ENCODE measurements at places on chromosomes 3 and 15.

GRCh38 chr3:16802389-16802788 is 82.4 kb upstream of the PLCL2 start:
- no peak for DNase-seq

GRCh38 chr3:4983739-4984510 is 4.7 kb downstream of the BHLHE40 start:
- DNase-seq: peak; percentile 36

DNA sequence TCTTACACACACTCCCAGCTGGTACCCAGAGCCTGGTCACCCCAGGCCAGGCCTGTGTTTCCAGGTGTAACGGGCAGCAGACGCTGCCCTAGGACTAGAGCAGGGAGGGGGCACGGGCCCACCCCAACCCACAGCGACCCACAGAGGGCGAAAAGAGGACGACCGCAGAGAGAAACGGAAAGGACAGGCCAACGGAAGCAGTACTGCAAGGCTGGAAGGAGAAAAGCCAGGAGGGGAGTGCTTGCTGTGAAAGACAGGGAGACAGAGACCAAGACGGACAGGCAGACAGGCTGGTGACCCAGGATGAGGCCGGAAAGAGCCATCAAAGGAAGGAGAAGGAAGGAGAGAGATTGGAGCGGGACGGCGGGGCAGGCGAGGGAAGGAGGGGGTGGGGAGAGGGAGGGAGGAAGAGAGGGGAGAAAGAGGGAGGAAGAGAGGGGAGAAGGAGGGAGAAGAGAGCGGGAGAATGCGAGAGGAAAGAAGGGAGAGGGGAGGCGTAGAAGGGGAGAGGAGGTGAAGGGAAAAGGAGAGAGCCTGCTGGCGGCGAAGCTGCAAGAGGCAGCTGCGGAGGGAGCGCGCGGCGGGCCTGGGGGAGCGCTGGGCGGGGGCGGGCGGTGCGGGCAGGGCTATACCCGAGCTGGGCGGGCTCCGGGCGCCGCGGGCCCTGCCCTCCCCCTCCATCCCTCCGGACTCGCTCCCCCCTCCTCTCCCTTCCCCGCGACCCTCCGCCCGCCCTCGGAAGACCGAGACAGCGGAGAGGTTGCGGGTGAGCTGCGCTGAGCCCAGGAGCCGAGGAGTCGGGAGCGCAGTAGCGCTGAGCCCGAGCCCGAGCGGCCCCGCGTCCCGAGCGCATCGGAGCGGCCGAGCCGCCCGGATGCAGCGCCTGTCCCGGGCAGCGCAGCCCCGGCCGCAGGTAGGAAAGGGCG is at the start of gene SLC6A1:
Gene SLC6A1, plus strand, starts transcription at position 732 of the 926 bp plus-strand sequence. CDS start 24,464 bp downstream, outside the sequence.
- DNase-seq: no peak

DNA sequence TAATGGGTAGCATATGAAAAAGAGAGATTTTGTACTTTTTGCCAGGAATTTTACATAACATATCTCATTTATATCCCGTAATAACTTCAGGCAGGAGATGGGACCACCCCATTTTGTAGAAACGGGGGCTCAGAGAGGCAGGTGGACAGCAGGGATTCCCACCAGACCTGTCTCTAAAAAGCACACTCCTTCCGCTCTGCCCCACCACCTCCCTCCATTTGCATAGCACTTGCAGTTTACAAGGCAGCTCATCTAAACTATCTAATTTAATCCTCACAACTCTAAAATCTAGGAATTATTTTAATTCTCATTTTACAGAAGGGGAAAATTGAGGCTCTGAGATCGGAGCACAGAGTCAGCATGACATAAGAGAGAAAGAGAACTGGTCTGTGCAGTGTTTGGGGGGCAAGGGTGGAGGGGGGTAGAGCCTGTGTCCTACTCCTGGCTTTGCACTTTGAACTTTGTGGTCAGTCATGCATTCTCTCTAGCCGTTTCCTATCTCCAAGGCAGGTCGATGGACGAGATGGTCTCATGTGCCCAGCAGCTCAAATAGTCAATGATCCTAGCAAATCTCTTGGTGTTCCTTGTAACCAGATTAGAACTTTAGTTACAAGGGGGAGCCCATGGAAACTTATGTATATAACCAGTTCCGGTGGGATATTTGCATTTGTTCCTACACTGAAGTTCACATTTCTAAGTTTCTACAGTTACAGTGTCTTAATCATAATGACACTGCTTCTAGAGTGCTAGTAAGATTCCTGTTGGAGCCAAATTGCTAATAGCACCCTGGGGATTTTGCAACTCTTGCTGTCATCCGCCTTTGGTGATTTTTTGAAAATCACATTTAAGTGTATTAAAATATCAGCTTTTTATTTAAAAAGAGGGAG is 18.6 kb downstream of the CRYGS start:
- DNase-seq: no peak

DNA sequence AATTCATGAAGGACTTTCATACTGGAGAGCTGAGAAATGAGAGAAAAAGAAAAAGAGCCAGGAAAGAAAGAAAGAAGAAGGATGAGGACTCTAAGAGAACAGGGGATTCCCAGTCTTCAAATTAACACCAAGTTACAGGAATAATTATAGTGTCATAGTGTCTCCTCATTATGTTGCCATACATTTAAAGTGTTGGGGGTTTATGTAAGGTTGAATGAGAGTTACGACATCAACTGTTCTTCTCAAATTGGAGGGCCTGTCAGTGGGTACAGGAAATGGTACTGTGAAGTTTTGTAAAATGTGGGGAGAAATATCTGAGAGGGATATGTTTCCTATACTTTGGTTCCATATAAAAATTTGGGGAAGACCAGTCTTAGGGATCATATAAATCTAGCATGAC is 12.3 kb upstream of the CD200 start:
- no peak for DNase-seq

GRCh38 chr15:50624616-50625168 is 61.9 kb downstream of the TRPM7 start:
- no peak for DNase-seq

DNA sequence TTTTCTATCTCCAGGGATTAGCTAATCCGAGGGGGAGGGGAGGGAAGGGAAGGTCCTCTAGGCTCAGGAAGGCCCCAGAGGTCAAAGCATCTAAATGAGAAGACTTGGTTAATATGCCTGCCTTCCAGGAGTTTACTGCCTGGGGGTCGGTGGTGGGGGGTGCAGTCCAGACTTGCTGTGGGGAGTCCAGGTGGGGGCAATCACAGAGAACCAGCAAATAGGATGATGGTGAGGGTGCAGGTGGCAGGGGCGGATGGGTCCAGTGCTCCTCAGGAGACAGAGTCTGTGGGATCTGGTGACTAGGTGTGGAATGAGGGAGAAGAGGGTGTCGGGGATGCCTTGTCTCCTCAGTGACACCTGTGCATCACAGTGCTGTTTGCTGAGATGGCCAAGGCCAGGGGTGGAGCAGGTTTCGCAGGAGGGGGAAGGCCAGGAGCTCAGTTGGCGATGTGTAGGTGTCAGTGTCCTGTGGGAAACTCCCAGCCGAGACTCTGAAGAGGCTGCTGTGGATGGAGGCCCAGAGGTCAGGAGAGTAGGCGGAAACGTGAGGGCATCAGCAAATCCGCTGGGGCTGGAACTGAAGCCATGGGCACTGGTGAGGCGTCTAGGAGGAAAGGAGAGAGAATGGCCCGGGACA is 8.1 kb downstream of the CFAP100 start:
- no peak for DNase-seq

DNA sequence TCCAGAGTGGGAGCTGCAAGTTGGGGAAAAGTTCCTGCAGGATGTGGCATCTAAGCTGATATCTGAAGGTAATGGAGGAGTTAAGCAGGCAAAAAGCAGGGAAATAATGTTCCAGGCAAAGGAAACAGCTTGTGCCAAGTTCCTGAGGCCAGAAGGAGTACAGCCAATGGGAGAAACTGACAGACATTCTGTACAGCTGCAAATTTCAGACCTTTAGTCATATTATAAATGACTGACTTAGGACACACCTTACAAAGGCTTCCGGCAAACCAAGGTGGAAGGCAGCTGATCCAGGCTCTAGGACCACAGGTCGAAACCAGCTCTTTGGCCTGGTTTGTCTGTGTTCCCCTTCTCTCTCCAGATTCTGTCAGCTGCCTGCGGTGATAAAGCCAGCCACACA is 9.3 kb downstream of the WWTR1 start:
- no peak for DNase-seq

GRCh38 chr3:99128725-99129505 is 227.4 kb upstream of the DCBLD2 start:
- no peak for DNase-seq

- DNase-seq: no peak
Observed at GRCh38 chr15:65903296-65904073, 34.2 kb downstream of the RAB11A start.

DNA sequence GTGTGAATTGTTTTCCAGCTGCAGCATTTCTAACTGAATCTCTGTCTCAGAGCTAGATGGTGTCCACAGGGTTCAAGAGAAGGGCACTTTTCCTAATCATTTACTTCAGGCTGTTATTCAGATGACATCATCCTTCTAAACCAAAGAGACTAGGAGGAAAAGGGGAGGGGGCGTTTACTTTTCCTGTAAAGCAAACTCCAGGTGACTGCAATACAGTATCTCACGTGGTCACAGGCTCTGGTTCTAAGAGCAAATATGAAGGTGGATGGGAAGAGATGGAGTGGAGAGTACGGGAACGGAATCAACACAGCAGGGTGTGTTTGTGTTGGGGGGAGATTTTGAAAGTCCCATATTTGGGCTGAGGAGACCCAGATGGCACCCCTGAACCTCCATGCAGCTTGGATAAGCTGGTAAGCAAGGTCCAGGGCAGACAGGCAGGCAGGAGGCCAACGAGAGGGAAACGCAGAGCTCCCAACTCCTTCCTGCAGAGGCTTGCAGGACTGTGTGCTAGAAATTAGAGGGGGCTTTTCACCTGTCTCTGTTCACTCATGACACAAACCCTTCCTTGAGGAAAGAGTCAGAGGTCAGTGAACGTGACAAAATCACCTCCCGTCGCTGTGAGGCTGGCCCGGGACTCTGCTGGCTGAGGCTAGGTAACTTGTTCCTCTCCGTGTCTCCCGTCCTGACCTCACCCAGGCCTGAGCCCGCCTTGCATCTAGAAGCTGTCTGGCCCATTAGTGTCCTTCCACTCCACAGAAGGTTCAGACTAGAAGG is 151.2 kb downstream of the OPA1 start:
- no peak for DNase-seq

- DNase-seq: no peak
Observed at GRCh38 chr15:73146419-73146818, 94.2 kb downstream of the NEO1 start.

DNA sequence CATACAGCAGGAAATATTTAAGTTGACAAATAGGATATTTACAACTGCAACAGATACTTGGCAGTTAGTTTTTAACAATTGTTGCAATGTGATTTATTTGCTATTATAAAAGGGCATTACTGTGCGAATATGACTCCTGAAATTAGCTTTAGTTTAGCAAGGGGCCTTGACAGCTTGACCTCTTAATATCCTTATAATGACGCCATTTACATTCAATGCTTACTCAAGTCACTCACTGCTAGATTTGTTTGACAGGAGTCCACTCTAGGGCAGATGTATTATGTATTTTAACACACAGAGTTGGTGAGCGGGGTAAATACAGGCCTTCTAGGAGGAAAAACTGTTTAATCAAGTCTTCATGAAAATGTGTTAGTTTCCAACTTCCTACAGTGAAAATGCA is 58.1 kb upstream of the C15orf61 start:
- DNase-seq: no peak

GRCh38 chr3:36476286-36476942 is 96.1 kb downstream of the STAC start:
- no peak for DNase-seq

DNA sequence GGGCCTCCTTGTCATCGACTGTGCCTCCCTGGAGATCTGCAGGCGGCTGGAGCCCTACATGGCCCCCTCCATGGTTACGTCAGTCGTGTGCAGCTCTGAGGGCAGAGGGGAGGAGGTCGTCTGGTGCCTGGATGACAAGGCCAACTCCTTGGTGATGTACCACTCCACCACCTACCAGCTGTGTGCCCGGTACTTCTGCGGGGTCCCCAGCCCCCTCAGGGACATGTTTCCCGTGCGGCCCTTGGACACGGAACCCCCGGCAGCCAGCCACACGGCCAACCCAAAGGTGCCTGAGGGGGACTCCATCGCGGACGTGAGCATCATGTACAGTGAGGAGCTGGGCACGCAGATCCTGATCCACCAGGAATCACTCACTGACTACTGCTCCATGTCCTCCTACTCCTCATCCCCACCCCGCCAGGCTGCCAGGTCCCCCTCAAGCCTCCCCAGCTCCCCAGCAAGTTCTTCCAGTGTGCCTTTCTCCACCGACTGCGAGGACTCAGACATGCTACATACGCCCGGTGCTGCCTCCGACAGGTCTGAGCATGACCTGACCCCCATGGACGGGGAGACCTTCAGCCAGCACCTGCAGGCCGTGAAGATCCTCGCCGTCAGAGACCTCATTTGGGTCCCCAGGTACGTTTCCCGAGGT is 146.5 kb downstream of the LRRK1 start:
- no peak for DNase-seq

DNA sequence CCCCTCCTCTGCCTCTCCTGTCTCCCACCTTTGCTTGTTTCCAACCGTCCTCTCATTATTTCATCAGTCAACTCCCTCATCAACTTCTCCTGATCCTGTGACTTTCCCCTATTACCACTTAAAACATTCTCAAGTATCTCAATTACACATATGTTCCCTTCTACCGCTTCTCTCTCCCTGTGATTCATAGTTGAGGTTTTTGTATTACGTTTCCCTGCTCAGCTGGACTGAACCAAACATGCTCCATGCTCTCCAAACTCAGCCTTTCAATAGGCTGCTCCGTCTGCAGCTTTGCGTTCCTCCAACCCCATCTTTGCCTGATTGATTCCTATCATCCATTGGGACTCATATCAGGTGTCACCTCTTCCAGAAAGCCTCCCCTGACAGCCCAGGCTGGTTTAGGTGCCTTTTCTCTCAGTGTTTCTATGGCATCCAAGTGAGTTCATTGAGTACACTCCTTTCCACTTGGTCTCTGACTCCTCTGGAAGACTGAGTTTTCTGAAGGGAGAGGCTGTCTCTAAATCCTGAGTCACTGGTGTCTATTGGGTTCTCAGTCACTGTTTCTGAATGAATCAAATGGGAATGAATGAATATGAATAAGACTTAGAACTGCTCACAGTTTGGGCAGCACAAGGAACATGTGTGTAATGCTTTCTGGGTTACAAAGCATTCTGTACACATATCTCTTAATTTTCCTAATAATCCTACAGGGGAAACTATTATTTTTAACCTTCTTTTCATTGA is 56.4 kb downstream of the PLD1 start:
- no peak for DNase-seq

GRCh38 chr15:86935841-86936240 is 856.2 kb downstream of the AGBL1 start:
- DNase-seq: no peak

- no peak for DNase-seq
Observed at GRCh38 chr3:169389211-169389924, 274.1 kb downstream of the MECOM start.

GRCh38 chr3:114333923-114334240 is 40.1 kb downstream of the TIGIT start:
- DNase-seq: no peak

- DNase-seq: no peak
Observed at GRCh38 chr3:110615454-110615853, 456.2 kb upstream of the NECTIN3 start.

GRCh38 chr3:159634483-159634882 is 354.2 kb upstream of the IL12A start:
- no peak for DNase-seq

GRCh38 chr15:73225358-73226015 is 143.3 kb downstream of the HCN4 start:
- DNase-seq: no peak

- DNase-seq: no peak
Observed at GRCh38 chr3:100008081-100008698, 106.1 kb downstream of the FILIP1L start.

- no peak for DNase-seq
Observed at GRCh38 chr3:147915057-147915456, 505.9 kb downstream of the ZIC1 start.

- DNase-seq: peak; percentile 34
Observed at GRCh38 chr3:10753964-10754363, 62.1 kb upstream of the SLC6A11 start.
